ENCODE measurements at places on chromosomes 5 and 9.

DNA sequence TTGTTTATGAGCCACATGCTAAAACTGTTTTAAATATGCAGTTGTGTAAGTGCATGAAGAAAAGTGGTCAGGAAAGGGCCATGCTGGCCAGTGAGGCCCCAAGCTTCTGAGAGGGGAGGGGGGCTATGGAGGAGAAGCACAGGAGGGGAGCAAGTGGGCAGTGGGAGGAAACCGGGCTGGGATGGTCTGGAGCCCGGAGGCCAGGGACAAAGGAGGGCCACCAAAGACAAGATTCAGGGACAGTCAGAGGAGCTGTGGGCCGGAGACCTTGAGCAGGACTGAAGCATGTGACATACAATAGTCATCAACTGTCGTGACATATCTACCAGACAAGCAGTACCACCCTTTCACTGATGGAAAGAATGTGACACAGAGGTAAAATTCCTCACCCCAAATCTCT lies 333.2 kb upstream of the IRX1 start:
- DNase-seq = no peak

DNA sequence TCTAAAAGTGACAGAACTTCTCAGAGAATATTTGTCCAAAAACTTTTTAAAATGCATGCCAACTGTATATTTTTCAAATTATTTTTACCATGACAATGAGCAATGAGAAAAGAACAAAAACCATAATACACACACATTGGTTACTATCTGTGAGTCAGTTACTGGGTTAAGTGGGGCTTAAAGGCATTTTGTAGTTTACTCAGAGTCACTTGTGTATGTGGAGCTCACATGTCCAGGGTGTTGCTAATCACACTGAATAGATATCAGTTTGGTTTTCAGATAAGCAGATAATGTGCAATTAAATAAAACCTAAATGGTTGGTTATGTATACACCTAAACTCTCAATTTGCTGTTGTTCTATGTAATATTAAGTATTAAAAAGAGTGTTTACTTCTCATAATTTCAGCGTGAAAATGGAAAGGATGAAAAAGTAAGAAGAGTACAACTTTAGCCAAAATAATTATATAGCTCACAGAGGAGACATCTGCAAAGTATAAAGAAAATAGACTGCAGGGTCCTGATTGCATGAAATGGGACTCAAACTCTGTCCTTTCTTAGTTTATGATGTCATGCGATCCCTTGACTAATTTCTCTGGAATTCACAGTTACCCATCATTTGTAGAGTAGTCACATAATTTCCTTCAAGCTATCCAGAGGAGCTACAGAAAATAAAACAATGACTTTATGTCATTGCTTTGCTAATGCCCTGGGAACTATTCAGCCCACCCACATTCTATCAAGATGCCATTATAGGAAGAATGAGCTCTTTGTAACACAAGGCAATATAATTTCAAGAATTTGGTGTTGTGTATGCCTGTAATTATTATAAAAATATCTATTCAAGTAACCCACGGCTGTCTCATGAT lies 388.0 kb upstream of the ZNF608 start:
- no peak for DNase-seq

- no peak for DNase-seq
These were observed 3.2 kb downstream of the TEX48 start for GRCh38 chr9:114678795-114679194.

DNA sequence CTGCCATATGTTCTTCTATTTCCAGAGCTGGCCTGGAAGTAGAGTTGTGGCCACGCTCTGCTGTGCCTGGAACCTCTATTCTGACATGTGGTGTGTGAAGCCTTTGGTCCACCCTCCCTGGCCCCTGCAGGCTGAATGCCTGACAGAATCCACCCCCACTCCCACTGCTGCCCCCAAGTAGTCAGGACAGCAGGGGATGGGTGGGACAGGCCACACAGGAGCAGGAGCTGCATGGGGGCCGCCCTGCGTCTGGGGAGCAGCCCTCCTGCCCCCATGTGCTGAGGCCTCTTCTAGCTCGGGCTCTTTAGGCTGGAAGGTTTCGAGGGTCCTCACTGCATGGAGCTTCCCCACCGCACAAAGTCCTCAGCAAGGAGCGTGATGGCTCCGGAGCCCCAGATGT lies 32.6 kb upstream of the IRX4 start:
- DNase-seq = no peak

GRCh38 chr5:110112348-110112747 lies 422.6 kb downstream of the MAN2A1 start:
- DNase-seq = no peak

DNA sequence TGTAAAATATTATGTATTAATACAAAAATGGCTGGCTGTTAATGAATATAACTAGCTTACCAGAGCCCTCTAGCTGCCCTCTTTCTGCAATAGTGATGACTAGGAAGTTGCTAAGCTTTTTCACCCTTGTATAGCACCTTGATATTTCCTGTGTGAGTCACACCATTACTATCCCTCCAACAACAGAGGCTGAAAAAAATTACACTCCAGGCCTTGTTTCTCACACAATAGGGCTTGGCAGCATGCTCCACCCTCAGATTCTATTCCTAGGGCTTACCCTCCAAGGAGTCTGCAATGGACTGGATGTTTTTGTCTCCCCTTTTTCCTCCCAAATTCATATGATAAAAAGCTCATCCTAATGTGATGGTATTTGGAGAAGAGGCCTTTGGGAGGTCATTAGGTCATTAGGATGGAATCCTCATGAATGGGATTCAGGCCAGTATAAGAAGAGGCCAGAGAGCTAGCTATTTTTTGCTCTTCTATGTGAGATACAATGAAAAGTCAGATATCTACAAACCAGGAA lies 184.6 kb upstream of the MAP1B start:
- DNase-seq = no peak

DNA sequence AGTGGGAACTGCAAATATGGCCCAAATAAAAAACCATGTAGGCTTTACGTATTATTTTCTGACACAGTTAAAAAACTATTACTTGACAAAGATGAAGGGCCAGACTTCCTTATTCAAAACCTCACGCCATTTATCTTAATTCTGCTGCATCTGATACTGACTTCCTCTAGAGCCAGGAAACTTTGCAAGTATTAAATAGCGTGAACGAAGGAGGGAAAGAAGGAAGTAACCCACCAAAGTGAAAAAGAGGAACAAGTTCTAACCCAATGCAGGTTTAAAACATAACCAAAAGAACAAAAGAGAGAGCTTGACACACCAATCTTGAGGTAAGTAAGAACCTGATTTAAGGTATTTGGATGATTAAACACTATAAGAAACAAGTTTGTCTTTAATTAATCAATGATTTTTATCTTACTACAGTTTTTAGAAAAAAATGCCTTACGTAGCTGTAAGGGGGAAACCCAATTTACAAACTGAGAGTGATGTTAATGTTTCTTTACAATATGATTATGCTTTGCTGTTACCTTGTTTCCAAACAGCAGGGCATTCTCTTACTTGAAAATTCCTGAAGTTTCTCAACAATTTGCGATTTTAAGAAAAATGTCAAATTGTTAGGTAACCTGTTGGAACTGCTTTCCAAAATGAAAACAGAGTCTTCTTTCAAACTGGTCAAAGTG lies at the start of gene GAPT:
GAPT (plus strand) TSS at position 220 of the 677 bp plus-strand sequence. CDS start 3,102 bp downstream, outside the sequence.
- DNase-seq = no peak

- no peak for DNase-seq
These were observed 45.3 kb downstream of the FBXW11 start for GRCh38 chr5:171961117-171961516.

DNA sequence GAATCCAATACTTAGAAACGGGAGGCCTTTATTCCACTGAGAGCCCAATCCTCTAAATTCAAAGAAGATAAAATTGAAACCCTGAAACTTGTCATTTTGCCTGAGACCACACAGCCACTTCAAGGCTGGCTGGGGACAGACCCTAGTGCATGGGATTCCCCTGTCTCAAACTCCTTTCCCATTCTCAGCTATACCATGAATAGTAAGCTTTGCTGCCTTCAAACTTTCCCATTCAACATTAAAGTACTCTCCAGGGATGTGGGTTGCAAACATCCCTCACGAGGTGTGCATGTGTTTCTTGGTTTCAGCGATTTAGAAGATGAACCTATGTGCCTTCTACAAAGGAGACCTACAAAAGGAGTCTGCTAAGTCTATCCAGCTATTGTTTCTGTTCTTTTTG lies 64.6 kb downstream of the GABRB2 start:
- no peak for DNase-seq

DNA sequence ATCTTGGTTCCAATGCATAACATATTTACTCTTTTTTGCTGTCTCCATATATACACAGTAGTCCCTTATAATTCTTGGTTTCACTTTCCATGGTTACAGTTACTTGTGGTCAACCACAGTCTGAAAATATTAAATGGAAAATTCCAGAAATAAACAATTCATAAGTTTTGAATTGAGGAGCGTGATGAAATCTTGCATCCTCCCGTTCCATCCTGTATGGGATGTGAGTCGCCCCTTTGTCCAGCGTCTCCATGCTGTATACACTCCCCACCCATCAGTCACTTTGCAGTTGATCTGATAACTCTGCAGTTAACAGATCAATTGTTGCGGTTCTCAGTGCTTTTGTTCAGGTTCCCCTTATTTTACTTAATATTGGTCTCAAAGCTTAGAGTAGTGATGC lies 11.5 kb upstream of the FAF2 start:
- no peak for DNase-seq

GRCh38 chr9:74755355-74755754 lies 132.4 kb downstream of the TRPM6 start:
- no peak for DNase-seq

- no peak for DNase-seq
These were observed 68.9 kb downstream of the WDR41 start for GRCh38 chr5:77423022-77423750.

GRCh38 chr9:128628471-128629048 lies 28.1 kb downstream of the DYNC2I2 start:
- DNase-seq = no peak

GRCh38 chr5:10746711-10747110 lies 14.3 kb downstream of the DAP start:
- no peak for DNase-seq

DNA sequence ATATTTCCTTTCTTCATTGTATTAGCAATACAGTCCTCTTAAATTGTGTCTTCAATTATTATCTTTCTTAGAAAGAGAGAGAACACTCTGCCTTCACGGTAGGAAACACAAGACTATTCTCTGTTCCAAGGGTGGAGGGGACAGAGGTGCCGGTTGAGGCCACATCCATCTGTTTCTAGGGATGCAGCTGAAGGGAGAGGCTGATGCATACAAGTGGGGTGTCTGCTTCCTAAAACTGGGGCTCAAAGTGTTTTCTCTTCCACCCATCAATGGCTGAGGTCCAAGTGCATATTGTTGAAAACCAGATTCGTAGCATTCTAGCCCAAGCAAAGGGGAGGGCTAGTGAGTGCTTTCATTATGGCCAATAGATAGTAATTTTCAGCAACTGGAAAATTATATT lies 9.5 kb downstream of the IRX2 start:
- no peak for DNase-seq

- peak; percentile 77 for DNase-seq
These were observed 547 bp downstream of the NIPBL start for GRCh38 chr5:36876965-36877666.

GRCh38 chr9:136026266-136026942 lies 65.2 kb upstream of the UBAC1 start:
- no peak for DNase-seq

DNA sequence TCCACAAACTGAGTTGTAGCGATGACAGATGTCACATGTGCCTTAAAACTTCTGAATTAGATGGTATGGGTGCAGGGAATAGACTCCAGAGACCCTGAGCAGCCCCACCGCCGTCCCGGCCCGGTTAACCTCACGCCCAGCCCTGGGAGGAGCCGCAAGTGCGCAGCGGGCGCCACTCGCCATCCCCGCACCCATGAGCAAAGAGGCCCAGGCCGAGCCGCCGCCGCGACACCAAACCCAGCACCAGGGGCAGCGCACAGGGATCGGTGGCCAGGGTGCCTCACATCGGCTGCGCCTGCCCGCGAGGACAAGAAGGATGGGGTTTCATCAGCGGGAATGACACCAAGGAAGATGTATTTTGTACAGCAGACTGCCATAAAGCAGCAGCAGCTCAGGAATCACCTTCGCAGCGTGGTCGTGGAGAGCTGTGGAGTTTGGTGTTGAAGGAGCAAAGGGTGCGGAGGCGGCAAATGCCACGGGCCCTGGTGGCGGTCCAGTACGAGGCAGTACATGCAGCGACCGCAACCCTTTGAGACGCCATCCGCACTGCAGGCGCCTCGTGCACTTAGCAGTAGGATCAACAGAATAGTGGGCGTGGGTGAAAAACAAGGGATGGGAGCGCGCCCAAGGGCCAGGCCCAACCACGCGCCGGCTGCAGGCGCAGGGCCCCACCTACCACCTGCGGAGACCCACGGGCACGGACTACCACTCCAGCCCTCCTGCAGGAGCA lies 89.7 kb downstream of the ZNF366 start:
- DNase-seq = no peak

- no peak for DNase-seq
These were observed 1.6 kb upstream of the SAR1B start for GRCh38 chr5:134634227-134634626.

- no peak for DNase-seq
These were observed 23.8 kb downstream of the SHC3 start for GRCh38 chr9:89154651-89155336.

- DNase-seq = no peak
These were observed 238.3 kb upstream of the NUDT12 start for GRCh38 chr5:103800741-103801495.

DNA sequence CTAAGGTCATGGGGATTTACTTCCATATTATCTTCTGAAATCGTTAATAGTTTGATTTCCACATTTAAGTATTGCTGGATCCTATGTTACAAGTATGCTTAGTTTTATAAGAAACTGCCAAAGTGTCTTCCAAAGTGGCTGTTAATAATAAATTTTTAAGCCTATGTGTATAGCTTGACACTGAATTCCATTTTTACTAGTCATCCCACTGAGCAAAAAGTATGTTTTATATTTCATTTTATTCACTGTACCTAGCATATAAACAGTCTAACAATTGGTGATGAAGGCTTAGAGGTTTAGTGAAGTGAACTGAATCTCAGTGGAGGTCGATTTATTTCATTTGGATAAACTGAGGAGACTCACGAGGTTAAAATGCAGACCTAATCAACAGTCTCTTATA lies 174.6 kb downstream of the ADAMTS6 start:
- DNase-seq = no peak

- no peak for DNase-seq
These were observed 95.9 kb upstream of the FCN2 start for GRCh38 chr9:134784577-134785305.

GRCh38 chr5:78716206-78716605 lies 67.6 kb upstream of the LHFPL2 start:
- no peak for DNase-seq

GRCh38 chr5:126848253-126848652 lies 71.3 kb downstream of the LMNB1 start:
- DNase-seq = no peak

DNA sequence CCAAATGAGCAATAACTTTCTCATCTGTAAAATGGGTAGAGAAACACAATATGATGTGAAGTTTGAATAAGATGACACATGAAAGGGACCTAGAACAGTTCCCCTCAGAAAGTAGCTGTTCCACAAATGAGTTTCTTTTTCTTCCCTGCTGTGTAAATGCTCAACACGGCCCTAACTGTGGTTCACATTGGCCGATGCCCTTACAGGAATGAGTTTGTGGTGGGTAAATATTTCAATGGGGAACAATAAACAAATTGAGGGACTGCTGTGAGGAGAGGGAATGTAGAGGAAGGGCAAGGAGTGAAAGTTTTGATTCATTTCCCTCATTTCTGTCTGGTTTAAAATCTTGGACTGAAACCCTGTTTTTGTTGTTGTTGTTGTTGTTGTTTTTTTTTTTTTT lies 12.8 kb downstream of the C6 start:
- DNase-seq = no peak
